Stimulated activated CD4-positive, alpha-beta T cell treated with anti-CD3 and anti-CD28 coated beads, Interleukin-12 subunit alpha, Interleukin-12 subunit beta, amount 100 ng/mL, for 24 hours (primary cell): ENCODE measurements at places on chromosomes 5 and 9.

DNA sequence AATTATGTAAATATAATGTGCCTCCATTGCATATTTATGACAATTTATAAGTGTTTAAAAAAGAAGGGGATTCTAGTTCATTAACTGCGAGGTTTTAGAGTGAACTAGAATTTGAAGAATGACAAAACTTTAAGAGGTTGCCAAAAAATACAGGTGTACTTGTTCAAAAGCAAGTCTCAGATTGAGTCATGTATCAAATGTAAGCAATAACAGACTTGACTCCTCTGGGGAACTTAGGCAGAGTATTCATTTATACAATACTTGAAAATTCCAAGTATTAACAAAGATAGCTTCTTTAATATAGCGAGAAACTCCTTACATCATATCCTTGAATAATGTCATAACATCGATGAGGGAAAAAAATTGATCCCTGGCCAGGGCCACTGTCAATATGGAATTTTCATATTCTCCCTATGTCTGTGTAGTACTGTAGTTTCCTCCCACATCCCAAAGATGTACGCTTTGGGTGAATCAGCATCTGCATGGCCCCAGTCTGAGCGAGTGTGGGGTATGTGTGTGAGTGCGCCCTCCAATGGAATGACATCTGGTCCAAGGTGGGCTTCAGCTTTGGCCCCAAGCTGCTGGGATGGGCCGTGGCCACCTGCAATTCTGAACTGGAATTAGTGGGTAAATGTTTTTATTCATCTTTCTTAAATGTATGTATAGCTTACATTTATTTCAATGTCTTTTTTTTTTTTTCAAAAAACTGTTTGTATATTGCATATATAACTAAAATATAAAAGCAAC lies 70.1 kb downstream of the RIC1 start:
- no peak for DNase-seq

GRCh38 chr9:115921301-115921700 lies 232.3 kb upstream of the PAPPA start:
- DNase-seq = no peak

- no peak for DNase-seq
Observed at GRCh38 chr5:83917261-83917908, 196.7 kb upstream of the HAPLN1 start.

- DNase-seq = no peak
Observed at GRCh38 chr9:127714951-127715469, 453 bp downstream of the PTRH1 start.

DNA sequence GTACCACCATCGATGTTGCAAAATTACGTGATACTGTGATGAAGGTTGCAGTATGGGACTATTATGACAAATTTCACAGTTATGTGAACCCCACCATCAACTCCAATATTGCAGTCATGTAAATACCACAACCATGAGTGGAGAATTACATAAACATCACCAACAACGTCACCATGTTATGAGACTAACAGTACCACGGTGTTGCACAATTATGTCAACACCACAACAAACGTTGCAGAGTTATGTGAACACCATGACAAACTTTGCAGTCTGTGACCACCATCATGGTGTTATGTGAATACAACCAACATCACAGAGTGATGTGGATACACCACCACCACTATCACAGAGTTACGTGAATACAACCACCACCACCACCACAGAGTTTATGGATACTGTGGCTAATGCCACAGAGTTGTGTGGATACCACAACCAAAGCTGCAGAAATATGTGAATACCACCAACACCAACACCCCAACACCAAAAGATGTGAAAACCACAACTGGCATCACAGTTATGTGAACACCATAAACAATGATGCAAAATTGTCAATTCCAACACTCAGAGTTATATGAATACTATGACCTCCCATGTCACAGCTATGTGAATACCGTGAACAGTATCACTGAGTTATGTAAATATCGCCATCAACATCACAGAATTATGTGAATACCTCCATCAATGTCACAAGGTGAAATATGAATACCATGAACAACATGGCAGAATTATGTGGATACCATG lies 62.4 kb downstream of the SHC3 start:
- no peak for DNase-seq

DNA sequence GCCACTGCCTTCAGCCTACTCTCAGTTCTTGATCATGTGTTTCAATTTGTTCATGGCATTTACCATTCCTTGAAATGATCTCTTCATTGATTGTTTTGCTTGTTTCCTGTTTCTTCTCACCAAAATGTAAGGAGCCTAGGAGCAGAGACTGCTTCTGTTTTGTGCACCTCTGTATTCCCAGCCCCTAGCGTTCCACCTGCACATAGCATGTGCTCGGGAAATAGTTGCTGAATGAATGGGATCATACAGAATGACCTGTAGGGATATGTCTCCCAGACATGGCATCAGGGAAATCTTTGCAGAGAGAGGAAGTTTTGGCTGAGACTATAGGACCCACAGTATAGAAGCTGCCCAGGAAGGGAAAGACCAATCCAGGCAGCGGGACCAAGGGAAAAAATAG lies 6.2 kb upstream of the CERCAM start:
- DNase-seq = no peak

- no peak for DNase-seq
Observed at GRCh38 chr5:64214132-64214531, 48.5 kb downstream of the RNF180 start.

DNA sequence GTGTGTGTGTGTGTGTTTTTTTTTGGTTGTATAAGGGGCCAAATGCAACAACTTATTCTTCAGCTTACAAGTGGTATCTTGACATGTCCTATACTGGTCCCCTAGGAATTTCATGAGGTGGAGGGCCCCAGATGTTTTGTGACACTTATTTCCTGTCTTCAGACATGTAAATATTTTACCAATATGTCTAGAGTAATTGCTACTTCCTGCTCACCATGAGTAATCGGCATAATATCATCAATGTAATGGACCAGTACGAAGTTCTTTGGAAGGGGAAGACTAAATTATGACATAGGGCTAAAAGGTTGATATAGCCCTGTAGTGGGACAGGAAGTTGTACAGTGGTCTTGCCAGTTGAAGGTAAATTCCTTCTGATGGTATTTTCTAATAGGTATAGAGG lies 3.7 kb upstream of the OTULIN start:
- DNase-seq = no peak

GRCh38 chr5:143737062-143737461 lies 74.9 kb upstream of the HMHB1 start:
- no peak for DNase-seq

DNA sequence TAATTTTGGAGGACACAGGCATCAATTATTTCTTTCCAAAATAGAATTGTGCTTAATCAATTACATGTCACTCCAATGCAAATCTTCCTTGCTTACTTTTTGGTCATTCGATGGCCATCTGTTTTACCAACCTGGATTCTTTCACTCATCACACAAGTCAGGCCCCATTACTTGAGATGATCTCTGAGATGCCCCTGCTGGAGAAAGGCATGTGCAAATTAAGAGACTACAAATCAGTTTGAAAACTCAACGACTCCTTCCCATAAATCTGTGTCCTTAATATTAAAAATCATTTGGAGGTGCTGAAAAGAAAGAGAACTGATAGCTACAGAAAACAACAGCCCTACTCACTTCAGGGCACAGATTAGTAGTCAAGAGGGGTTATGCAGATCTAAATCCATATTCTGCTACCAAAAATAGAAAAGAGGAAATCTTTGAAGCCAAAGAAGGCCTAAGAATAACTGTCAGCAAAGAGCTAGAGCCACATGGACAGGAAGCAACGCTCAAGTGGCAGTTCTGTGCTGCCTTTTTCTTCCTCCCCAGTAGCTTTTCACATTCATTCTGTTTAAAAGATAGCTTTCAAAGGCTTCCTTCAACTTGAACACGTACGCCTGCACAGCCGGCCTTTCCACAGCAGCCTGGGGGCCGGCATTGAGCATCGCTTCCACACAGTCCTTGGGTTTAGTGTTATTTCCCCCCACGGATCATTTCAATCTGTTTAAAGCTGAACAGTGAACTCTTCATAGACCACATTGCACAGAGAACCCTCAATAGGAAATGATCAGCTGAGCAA lies 79.3 kb upstream of the MAP3K1 start:
- no peak for DNase-seq

GRCh38 chr9:126442636-126443035 lies 116.0 kb downstream of the MVB12B start:
- DNase-seq = no peak

DNA sequence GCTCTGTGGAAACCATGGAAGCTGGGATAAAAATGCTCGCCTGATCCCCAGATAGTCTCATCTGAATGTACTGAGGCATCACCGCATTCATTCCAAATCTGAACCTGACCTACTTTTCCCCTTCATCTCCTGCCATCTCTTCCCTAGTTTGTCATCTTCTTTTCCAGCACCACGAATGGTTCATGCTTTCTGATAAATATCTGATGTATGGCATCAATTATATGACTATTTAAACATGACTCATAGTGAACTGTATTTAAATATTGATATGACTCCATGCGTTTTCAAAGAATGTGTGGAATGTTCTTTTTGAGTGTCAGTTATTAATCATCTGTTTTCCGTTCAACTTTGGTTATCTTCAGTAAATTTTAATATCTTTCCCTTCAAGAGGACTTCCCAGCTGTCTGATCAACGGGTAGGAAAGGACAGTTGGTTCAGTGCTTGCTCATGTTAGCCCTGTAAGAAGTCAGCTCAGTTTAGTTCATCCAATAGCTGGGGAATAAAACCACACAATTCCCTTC lies 21.1 kb downstream of the BASP1 start:
- DNase-seq = no peak

- DNase-seq = no peak
Observed at GRCh38 chr9:69120380-69121154, 53.5 kb upstream of the TJP2 start.

- no peak for DNase-seq
Observed at GRCh38 chr5:42284584-42284983, 138.7 kb upstream of the GHR start.

GRCh38 chr9:126111556-126111955 lies 215.1 kb upstream of the MVB12B start:
- DNase-seq = no peak

GRCh38 chr5:18811661-18812060 lies 1176.3 kb downstream of the CDH18 start:
- no peak for DNase-seq

- DNase-seq = no peak
Observed at GRCh38 chr9:126606483-126606870, 7.3 kb upstream of the LMX1B start.

DNA sequence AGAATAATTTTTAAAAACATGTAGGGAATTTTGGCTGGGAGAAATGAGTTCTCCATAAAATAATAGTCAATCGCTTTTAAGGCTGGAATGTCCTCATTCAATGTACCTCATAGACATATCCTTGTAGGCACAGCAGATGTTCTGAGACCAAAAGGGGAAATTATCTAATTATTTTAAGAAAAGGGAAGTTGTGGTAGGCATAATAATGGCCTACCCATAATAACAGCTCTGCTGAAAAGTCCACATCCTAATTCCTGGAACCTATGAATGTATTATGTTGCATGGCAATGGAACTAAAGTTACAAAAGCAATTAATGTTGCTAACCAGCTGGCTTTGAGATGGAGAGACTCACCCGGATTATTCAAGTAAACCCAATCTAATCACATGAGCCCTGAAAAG lies 216.1 kb downstream of the TRIM36 start:
- DNase-seq = no peak

GRCh38 chr5:17340819-17341218 lies 123.4 kb downstream of the BASP1 start:
- DNase-seq = no peak

- DNase-seq = no peak
Observed at GRCh38 chr9:5532306-5532705, 22.0 kb downstream of the PDCD1LG2 start.

GRCh38 chr5:178993955-178994579 lies 1.1 kb downstream of the GRM6 start:
- no peak for DNase-seq

DNA sequence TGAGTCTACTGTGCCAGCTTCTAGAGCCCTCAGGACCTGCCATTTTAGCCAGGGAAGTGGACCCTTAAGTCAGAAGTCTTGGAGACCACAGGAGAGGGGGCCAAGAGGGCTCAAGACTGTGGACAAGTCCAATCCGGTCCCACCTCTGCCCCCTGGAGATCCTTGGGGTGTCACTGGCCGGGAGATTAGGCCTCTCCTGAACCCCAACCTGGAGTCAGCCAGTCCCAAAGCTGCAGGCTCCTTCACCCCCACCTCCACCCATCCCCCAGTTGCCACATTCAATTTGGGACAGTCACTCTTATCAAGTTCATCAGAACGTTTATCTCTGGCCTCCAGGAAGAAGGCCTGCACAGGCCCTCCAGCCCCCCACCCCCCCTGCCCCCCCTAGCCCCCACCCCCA lies 290 bp downstream of the SLC23A1 start:
- no peak for DNase-seq

DNA sequence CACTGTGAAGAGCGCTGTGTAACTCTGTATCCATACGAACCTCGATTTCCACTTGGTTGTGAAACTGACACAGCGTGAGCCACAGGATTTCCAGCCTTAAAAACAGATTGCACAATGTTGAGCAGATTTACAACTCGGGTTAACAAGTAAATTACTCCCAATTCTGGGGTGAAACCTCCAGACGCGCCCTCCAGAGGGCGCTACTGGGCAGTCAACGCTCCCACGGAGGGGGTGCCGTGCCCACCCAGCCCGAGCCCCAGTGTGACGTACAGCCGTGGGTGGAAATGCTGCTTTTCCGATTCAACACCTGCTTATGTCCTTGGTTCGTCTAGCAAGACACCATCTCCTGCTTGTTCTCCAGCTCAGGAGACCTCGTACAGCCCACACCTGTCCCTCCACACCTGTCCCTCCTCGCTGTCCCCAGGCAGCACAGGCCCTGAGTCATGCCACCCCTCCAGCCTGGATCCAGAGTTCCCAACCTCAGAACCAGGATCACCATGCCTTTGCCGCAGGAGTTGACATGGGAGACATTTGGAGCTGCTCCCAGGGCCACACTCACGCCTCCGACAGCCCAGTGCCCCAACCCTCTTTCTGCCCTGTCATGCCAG lies 34.4 kb upstream of the SLC6A3 start:
- no peak for DNase-seq

GRCh38 chr9:20490246-20490834 lies 132.0 kb downstream of the MLLT3 start:
- DNase-seq = no peak

DNA sequence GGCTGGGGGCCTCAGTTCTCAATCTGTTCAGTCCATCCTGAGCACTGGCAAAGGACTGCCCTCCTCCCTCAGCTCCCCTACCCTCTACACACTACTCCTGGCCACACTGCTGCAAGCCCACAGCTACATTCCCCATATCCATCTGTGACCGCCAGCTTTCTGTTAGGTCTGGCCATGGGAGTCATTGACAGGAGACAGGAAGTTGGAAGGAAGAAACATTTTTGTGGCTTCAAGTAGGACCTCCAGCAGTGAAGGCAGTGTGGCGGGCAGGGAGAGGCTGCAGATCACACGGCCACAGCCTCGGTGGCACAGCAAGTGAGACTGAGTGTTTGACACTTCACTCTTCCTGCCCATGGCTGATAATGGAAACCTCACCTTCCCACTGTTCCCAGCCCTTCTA lies 55.9 kb downstream of the SECISBP2 start:
- DNase-seq = no peak
